Stimulated activated CD4-positive, alpha-beta T cell treated with anti-CD3 and anti-CD28 coated beads, Interleukin-1b, Interleukin-23, amount 100 ng/mL, for 48 hours (primary cell): ENCODE measurements at places on chromosomes 3 and 15.

DNA sequence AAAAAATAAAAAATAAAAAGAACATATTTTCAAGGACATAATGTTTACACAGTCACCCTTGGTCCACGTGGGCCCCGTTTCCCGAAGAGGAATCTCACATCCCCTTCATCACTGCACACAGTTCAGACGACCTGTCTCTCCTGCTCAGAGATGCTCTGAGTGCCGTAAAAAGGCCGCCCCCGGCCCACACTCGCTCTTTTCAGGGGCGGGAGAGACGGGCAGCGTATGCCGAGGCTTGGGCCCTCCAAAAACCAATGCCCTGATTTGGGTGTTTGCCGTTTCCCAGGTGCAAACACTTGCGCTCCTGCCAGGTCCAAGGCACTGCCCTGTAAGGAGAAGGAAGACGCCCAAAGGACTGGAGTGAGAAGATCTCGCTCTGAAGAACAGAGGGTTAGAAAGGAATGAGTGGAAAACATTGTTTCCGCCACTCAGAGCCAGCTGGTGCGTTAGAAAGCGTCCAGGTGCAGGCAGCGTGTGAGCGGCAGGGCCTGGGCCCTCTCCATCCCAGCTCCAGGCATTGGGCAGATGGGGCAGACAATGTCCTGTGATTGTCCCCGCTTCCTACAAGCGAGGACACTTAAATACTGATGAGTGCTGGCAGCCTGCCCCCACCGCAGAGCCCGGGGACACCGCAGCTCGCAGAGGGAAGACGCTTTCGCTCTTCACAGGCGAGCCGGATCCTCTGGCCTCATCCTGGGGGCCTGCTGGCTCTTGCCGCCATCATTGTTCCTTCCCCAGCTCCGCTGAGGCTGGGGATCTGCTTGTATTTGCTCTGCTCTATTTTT, 53.2 kb downstream of the NIPA2 start:
- no peak for DNase-seq

GRCh38 chr3:152874896-152875749, 40.2 kb downstream of the P2RY1 start:
- DNase-seq, result no peak

- no peak for DNase-seq
Observed at GRCh38 chr15:72334842-72335241, 14.9 kb upstream of the CELF6 start.

- peak; percentile 1 for DNase-seq
Observed at GRCh38 chr15:77033729-77034671, 36.9 kb downstream of the TSPAN3 start.

DNA sequence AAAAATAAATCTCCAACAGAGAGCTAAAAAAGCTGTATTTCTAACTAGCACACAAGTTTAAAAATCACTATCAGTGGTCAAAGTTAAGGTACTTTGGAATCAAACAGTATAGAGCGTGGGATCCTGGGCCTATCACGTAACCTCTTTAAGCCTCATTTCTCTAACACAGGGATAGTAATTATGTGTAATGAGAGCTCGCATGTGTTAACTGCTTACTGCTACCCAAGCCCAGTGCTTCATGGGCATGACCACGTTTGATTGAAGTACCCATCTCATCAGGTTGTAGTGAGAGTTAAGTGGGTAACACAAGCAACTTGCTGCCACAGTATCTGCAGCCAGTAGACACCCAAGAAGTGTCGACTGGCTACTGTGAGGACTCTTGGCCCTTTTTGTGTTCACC, 28.2 kb upstream of the NOX5 start:
- DNase-seq, result no peak

GRCh38 chr3:99286266-99286845, 352.0 kb upstream of the COL8A1 start:
- no peak for DNase-seq

DNA sequence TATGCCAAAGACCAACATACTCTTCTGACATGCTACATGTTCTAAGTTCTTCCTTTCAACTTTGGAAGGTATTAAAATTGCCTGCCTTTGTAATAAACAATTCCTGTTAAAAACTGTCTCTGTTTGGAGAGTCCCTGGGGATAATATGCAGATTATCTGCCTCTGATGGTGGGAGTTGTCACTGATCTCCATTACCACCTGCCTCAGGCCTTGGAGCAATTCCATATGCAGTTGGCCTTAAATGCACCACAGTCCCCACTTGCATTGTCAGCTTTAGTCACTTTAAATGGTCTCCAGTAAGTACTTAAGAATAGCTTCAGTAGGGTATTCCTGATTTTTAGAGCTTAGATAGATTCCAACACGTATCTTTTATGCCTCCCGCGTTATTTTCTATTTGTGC, 121.1 kb upstream of the GOLIM4 start:
- DNase-seq, result no peak

DNA sequence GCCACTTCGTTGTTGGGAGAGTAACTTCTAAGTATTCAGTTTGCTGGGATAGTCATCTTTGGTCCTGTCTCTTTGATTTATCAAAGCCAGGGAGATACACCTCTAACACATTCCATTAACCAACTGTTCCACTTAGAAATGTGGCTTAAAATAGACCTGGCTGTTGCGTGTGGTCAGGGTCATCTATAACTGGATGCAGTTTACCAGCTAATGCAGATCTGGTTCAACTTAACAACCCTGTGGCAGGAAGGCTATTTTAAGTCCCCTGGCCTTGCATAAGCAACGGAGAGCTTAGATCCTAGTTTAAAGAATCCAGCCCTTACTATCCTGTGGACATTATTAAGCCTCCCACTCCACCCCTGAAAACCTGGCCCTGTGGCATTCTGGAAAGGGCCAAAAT, 28.1 kb upstream of the CAPN3 start:
- DNase-seq, result no peak

GRCh38 chr15:62079594-62079993, 12.8 kb downstream of the C2CD4A start:
- DNase-seq, result no peak

DNA sequence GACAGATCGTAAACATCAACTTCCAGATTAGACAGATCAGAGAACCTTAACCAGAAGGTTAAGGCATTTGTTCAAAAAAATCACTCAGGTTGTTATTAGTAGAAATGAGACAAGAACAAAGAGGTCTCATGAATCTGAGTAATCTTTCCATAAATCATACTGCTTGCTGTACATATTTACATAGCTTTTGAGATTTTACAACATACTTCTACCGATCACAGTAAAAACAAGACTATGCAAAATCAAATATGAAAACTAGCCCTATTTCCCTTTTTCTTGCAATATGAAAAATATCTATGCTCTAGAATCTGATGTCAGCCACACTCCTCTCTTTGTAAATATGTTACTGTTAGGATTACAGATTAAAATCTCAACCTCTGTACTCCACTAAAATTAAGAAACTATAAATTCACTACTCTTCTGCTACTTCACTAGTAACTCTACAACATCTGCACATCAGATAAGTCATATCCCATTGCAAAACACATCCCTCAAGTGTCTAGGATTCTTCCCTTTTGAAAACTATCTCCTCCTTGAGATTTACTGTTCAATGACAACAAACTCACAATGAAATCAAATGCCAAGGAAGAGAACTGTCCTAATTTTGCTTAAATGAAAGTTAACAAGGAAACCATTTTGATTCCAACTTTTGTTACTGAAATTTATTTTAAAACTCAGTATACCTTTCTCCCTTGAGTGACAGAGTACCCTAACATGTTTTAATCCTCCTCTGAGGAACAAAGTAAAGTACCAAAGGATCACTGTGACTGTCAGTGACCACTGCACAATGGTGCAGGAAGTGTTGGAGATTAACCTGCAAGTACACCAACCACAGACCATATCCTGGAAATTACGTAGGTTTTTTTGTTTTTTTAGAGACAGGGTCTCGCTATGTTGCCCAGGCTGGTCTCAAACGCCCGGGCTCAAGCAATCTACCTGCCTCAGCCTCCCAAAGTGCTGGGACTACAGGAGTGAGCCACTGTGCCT, 12.8 kb downstream of the DCUN1D1 start:
- no peak for DNase-seq

GRCh38 chr3:23096041-23096440, 107.1 kb upstream of the UBE2E2 start:
- no peak for DNase-seq

GRCh38 chr15:31366169-31366734, 39.6 kb downstream of the KLF13 start:
- DNase-seq, result no peak

GRCh38 chr3:14131134-14131533, 6.3 kb downstream of the TMEM43 start:
- no peak for DNase-seq
